ENCODE measurements at places on chromosomes 11 and 22. TPM values are rescaled to one million over a fixed set of nuclear protein-coding genes. Genes with fewer than 3 reads are reported as not detected.

Gene RFPL1
- total RNA-seq: not detected

Gene CTSF
- 20.0 TPM for total RNA-seq

Gene KRTAP5-1
- 0.30 TPM for total RNA-seq

Gene IGF2
- total RNA-seq: 467 TPM

Gene POU2AF2
- total RNA-seq: not detected

Gene KRTAP5-4
- total RNA-seq: 0.79 TPM

- DNase-seq: no peak
Observed at GRCh38 chr22:19951346-19951745, 9.7 kb upstream of the TXNRD2 start.

DNA sequence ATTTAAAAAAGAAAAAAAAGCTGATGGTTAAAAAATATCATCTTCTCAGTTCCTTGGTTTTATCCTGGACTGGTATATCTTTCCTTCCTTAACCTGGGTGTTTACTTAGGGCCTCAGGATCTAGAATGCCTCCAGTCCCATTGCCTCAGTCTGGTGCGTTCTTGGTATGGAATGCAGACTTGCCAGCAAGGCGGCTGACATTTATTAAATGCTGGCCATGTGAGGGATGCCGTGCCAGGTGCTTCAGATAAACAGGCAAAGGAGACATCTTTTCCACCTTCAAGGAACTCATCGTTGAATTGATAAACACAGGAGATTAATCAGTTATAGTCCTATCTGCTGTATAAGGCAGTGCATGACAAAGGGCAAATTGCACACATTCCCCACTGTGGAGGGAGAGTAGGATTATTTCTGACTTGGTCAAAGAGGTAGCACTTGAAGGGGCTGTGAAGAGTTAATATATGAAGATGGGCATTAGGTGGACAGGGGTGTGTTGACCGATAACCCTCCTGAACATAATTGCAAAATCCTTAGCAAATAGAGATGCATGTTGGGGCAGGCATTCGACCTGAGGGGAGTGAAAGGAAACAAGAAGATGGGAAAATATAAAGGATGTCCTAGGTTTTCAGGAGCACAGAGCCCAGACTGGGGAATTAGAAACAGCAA lies 54.4 kb downstream of the ALX4 start:
- DNase-seq: no peak

- DNase-seq: no peak
Observed at GRCh38 chr11:11309906-11310305, 43.1 kb downstream of the CSNK2A3 start.

DNA sequence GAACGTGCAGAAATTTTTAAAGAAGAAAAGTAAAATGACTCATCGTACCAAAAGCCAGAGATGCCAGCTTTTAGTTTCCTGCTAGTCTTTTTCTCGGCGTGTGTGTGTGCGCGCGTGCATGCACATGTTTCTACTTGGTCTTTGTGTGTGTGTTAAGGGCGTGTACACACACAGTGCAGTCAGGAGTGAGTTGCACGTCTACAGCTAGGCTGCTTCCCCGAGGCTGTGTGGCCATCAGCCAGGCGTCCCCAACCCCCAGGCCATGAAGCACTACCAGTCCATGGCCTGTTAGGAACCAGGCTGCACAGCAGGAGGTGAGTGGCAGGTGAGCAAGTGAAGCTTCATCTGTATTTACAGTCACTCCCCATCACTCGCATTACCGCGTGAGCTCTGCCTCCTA lies 36.4 kb downstream of the KCNQ1 start:
- DNase-seq: no peak

DNA sequence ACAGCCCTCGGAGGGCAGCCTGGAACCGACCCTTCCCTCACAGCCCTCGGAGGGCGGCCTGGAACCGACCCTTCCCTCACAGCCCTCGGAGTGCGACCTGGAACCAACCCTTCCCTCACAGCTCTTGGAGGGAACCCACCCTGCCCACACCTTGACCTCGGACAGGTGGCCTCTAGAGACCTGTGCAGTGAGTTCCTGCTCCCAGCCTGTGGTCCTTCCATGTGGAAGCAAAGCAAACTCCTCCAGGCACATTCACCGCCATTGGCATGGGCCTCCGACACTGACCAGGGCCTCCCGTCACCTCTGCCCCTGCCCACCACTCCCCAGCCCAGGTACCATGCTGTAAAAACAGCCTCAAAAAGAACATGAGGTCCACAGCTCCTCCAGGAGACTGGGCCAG lies 272.1 kb downstream of the BRD1 start:
- no peak for DNase-seq

DNA sequence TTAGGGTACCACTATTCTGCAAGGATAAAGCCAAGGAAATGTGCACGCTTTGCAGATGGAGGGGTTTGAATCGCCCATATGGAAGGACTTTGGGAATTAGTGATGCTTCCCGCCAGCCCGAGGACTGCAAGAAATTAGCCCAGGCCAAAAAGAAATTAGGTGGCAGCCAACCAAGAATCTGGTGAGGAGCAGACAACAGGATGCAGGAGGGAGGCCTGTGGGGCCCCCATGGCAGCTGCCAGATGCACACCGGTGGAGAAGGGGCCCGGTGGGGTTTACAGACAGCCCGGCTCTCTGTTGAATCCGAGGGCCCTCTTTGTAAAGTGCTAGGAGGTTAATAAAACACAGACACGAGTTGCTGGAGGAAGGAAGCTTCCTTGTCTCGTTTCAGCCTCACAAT lies 73.5 kb downstream of the TIMP3 start:
- peak; percentile 50 for DNase-seq

- peak; percentile 27 for DNase-seq
Observed at GRCh38 chr22:49937758-49938564, 19.5 kb downstream of the CRELD2 start.

DNA sequence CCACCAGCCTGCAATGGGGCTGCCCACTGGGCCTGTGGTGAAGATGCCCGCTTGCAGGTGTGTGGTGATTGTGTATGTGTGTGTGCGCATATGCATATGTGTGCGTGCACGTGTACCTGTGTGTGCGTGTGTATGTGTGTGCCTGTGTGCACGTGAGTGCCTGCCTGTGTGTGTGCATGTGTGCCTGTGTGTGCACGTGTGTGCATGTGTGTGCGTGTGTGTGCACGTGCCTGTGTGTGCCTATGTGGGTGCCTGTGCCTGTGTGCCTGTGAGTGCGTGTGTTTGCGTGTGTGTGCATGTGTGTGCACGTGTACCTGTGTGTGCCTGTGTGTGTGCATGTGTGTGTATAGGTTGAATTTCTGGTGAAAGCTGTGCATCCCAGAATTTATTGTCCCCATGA lies 2.4 kb upstream of the MUC6 start:
- no peak for DNase-seq

DNA sequence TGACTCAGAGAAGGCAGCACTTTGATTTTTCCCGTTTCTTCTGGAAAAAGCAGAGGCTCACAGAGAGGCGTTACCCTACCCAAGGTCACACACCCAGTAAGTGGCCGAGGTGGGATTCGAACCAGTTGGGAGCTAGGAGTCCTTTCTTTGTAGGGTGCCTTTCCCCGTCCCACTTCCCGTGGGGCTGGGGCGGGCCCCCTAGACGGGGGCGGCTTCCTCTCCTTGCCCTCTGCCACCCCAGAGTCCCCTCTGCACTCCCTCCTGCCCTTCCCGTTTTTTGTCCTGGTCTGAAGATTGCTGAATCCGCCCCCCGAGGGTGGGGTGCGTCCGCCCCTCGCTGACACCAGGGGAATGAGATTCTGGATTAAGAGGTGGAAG lies 747 bp downstream of the TPCN2 start:
- DNase-seq: no peak

DNA sequence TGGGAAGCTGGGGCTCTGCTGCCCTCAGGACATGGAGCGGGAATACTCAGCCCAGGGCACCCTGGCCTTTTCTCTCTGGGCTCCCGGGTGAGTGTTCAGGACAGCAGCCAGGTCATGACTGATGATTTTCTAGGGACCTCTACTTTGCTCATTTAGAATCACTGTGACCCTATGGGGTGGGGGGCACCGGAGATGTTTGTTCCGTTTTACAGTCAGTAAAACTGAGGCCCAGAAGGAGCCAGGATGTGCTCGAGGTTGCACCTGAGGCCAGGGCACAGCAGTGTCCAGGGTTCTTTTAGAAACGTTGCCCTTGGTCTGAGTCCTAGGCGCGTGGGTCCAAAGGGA lies 48.1 kb downstream of the SMIM38 start:
- DNase-seq: no peak

GRCh38 chr22:39298241-39298987 lies 21.0 kb downstream of the RPL3 start:
- no peak for DNase-seq

GRCh38 chr11:33387581-33387980 lies 130.4 kb downstream of the HIPK3 start:
- DNase-seq: no peak

- DNase-seq: no peak
Observed at GRCh38 chr22:44273175-44273574, 39.6 kb downstream of the SHISAL1 start.

DNA sequence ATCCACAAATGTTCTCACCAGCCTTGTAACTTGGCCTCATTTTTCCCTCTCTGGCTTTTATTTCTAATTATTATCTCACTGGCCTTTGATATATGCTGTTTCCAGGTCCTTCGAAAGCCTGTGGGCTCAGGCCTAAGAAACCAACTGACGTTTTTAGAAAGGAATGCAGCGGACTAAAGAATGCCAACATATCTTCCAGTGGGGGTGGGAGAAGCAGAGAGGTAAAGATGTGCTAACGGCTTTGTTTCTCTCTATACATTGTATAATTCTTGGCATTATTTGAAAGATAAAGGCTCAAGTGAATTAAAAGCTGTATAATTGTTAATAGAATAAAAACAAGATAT lies 28.2 kb downstream of the OR6Q1 start:
- DNase-seq: no peak

- DNase-seq: no peak
Observed at GRCh38 chr11:62449451-62449851, 30.6 kb downstream of the SCGB1A1 start.

DNA sequence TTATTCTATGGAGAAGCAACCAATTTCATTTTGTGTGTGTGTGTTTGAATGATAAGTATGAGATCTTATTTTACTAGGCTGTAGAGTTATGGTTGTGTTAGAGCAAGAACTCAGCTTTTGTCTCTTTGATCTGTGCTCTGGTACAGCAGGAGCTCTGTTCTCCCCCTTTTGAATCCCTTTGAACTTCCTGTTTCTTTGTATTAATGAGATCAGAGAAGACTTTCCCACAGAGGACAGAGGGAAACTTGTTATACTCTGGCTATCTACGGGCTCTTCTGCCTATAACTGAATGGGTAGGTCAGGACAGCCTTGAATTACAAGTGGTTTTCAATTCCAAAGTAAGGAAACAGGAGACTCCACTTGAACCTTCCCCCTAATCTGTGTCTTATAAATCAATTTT lies 1015.0 kb upstream of the RAG2 start:
- DNase-seq: no peak
